ENCODE measurements at places on chromosomes 3 and 15.

DNA sequence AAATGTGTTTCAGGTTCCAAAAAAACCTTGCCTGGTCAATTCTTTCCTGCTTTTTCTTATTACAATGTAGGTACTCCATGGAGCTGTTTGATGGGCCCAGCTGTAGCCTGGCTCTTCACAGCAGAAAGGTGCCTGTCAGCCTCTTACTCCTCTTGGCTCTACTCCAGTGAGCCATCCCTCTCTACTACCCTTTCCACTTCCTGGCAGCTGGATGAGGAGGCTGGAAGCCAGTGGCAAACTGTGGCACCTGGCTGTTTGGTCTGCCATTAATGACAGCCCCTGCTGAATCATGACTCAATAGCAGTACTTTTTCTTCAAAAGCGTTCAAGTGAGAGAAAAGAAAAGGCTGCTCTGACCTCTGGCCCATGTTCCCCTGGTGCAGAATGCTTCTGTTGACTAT is 618.1 kb downstream of the PYDC2 start:
- DNase-seq: no peak

GRCh38 chr3:194936659-194937058 is 251.0 kb downstream of the FAM43A start:
- no peak for DNase-seq

GRCh38 chr3:119195911-119196310 is 22.5 kb downstream of the UPK1B start:
- no peak for DNase-seq

DNA sequence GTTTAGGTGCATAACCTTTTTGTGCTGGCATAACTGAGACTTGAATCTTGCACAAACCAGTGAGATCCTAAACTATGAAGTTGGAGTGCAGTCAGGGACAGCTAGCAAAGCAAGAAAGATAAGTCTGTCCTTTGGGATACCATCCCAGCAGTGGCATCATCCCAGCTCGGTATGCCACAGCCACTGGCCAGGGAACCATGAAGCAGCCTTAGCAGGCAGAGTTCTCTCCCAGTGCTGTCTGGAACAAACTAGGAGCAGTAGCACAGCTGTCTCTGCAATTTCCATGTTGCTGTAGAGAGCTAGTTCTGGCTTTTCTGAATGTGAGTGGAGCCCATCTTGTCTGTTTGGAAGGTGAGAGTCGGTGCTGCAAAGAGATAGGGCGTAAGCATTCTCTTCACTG is 130.3 kb downstream of the DTWD1 start:
- DNase-seq: no peak

GRCh38 chr3:47003461-47004368 is 24.2 kb downstream of the NBEAL2 start:
- DNase-seq: no peak

DNA sequence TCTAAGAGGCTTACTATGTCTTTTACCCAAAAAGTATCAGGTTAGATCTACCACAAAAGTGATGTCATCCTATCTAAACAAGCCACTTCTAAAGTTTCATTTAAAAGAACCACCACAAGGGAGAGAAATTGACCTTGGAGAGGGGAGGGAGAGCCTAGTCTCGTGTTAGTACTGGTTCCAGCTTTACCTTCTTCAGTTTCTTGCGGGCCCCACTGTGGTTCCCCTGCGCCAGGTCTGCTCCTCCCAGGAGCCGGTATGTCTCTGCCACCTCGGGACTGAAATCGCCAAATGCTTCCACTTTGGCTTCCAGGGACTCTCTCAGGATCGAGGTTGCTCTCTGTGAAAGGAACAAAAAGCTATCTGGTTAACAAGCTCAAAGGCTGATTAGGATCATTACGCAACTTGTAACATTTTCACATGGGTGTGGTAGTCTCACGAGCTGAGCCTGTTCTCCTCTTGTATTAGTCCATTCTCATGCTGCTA is 51.1 kb downstream of the SYNM start:
- no peak for DNase-seq

GRCh38 chr3:134751831-134752230 is 43.2 kb upstream of the EPHB1 start:
- DNase-seq: no peak

- DNase-seq: no peak
Measured at GRCh38 chr3:143475981-143476380, 356.4 kb downstream of the CHST2 start.

- DNase-seq: no peak
Measured at GRCh38 chr3:151204530-151205402, 1.8 kb upstream of the GPR171 start.

GRCh38 chr15:59245559-59245958 is 38.9 kb downstream of the LDHAL6B start:
- DNase-seq: no peak

DNA sequence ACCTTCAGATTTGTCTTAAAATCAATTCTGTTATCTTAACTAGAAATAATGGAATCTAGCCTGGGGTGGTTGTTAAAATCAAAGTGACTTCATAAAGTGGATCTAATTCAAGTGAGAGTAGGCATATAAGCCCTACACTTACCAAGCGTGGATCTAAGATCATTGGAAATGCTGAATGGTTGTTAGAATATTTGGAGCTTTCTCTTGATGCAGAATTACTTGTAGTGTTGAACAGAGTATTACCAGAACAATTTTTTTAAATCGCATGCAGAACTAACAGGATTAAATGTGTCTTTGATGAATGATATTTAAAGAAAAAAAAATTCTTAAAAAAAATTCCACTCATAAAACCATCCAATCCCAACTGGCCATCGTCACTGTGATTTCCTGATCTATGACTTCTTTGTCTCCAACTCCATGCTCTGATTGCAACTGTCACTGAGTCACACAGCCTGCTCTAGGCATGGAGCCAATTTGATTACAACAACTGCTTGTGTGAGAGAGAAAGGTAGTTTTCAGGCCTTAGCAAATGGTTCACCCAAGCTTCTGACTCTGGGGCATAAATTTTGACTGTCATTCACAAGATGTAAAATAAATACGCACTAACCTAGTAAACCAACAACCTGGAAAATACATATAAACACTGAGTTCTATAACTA is 25.9 kb upstream of the SPRED1 start:
- DNase-seq: no peak

DNA sequence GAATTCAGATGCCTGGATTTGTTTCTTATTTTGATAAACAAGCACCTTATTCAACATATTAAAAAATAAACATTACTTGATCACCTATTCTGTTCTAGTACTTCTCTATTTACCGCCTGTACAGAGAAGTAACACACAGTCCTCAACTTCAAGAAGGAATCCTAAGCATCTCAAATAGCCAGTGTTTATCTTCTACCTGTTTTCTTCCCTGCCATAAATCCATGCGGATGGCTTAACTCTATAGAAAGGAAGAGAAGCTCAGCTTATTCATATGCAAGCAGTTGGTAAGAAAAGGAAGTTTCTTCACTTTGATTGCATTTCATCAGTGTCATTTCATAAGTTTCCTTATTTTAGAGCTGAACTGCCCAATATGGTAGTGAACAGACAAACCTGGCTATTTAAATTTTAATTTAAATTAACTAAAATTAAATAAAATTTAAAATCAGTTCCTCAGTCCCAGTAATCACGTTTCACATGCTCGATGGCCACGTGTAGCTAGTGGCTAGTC is 210.0 kb upstream of the PEX5L start:
- DNase-seq: no peak

DNA sequence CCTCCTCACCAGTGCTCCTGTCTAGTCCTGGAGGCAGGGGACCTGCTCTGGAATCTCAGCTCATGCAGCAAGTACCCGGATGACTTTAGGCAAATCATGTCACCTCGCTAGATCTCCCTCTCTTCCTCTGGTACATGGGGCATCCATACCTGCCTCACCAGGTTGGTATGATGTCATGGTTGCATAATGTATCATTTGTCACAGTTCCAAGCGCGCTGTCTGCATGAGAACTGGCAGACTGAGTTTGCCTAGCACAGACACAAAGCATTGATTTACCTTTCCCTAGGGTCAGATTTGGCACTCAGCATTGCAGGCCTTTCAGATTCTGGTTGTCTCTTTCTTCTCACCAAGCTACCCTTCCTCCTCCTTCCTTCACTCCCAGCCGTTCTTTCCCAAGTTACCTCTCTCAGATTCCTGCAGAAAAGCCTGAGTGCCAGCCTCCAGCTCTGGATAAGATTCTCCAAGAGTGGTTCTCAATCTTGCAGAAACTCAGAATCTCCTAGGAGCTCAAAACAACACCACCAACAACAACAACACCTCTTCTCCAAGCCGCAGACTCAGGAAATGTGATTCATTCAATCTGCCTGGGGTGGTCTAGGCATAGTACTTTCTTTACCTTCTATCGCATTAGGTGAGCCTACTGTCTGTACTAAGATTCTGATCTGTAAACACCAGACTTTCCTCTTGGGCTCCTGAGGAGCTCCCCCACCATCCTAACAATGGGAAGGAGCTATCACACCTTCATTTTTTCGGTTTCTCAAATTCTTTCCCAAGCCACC is 29.5 kb downstream of the FAM43A start:
- DNase-seq: no peak

GRCh38 chr3:104909198-104909597 is 457.5 kb upstream of the ALCAM start:
- DNase-seq: no peak

DNA sequence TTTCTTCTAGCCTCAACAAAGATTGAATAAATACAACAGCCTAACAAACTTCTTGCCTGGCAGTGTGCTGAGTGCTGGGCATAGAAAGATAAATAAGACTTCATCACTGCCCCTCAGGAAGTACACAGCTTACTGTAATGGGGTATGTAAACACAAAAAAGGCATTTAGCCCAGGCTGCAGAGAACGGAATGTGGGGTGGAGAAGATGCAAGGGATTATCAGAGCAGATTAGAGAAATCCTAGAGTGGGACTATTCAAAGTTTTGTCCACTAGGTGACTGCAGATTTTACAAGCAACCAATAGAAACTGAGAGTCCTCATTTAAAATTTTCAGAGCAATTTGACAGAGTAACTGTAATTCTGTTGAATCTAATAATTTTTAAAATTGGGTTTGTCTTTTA is 35.4 kb upstream of the TSC22D2 start:
- DNase-seq: no peak

DNA sequence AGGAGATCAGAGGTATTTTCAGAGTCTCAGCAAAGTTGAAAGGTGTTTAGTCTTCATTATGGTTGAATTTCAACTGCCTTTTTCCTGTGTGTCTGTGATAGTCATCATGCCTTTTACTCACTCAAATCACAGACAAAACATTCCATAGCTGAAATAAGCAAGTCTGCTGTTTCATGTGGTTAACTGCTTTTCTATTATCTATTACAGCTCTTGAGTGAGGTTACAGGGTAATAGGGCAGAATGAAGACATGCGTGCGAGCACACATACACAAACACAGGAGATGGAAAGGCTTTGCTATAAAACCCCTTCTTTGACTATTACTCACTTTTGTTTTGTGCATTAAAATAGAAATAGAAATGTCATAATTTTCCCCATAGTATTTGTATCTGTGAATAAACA is 192.6 kb upstream of the RARB start:
- DNase-seq: no peak

DNA sequence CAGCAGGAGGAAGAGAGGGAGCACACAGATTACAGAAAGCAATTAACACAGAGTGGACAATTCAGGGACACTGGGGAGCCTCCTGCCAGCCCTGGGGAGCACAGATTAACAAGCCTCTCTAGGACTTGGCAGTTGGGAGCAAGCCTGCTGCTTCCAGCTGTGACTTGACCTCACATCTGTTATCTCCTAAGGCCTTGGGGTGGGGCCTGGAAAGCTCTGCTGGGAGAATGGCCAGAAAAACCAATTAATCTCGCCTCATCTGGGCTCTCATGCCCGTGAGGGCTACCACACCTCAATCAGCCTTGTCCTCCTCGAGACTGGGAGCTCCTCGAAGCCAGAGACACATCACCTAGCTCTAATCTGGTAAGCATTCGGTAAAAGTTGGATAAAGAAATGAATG is 39.1 kb downstream of the SEMA5B start:
- no peak for DNase-seq

DNA sequence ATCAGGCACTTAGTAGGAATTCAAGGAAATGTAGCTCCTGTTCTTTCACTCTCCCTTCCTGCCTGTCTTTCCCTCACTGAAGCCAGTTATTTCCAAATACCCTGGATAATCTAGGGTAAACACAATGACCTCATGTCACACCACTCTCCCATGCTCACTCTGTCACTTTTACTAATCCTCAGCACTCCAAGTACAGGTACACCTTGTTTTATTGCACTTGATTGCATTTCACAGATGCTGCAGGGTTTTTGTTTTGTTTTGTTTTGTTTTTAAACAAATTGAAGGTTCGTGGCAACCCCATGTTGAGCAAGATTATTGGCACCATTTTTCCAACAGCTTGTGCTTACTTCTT is 40.8 kb downstream of the PPM1L start:
- DNase-seq: no peak

DNA sequence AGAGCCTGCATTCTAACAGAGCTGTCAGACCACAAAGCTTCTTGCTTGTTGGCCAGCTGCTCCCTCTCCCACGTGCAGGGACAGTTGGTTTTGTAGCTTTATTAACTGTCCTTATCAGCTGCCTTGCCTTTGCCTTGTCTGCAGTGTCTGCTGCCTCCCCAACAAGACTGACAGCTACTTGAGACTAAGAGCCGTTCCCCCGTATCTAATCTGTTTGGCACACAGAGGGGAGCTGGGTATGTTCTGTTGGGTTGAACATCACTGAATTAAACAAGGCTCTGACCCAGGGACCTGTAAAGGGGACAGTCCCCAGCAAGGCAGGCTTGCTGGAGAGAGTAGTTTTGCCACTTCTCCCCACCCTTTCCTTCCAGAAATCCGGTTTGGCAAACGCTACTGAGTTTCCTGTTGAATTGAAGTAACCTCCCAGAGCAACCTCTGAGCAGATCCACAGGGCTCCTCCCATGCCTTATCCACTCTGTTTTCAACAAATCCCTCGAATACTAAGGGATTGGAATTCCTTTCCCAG is 116.1 kb downstream of the ANP32A start:
- DNase-seq: no peak

GRCh38 chr15:85772668-85773067 is 22.1 kb downstream of the KLHL25 start:
- no peak for DNase-seq

Data from SK-N-MC (cell line).